ENCODE measurements at places on chromosomes 3 and 15.
A peak's percentile ranks its signal among the peaks of the same experiment; 100 is the strongest.

DNA sequence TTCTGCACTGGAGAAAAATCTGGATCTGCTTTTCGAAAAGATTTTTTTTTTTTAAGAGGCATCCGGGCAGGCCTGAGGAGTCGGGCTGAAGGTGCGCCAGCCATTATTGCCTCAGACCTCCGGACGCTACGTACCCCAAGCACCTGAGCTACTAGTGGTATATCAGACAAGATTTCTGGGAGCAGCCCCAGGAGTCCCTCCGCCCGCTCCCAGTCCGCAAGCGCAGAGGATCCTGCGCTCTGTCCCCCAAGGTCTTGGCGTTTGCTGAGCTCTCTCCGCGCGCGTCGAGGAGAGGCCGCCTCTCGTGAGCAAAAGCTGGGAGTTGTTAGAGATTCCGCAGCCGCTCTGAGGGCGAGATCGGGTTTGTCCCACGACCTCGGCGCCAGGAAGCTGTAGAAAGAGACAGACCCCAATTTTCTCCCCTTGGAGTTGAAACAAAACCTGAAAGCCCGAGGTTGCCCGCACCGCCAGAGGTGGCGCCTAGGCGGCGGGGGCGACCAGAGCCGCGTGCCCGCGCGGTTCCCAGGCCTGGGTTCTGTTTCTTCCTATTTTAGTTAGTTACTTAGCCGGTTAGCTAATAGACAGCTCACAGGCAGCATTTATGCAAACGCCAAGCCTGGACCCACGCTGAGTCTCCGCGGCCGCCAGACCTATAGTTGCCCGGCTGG lies 72.5 kb upstream of the POLG start:
- no peak for DNase-seq

GRCh38 chr3:56086355-56086754 lies 381.9 kb downstream of the ERC2 start:
- no peak for DNase-seq

DNA sequence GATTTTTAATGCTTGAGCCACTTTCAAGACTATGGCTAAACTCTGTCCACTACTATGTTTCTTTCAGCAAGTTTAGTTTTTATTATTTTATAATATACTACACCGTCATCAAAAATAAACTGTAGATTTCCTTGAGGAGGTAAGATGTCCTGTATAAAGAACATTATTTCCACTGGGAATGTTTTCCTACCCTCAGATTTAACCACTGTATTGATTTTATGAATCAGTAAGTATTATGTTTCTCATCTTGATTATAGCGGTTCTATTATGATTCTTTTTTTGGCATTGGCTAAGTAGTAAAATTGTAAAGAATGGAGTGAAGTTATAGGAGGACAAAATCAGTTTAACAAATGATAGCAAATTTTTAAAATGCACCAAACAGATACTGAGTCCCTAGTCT lies 44.4 kb downstream of the ADAM10 start:
- no peak for DNase-seq

DNA sequence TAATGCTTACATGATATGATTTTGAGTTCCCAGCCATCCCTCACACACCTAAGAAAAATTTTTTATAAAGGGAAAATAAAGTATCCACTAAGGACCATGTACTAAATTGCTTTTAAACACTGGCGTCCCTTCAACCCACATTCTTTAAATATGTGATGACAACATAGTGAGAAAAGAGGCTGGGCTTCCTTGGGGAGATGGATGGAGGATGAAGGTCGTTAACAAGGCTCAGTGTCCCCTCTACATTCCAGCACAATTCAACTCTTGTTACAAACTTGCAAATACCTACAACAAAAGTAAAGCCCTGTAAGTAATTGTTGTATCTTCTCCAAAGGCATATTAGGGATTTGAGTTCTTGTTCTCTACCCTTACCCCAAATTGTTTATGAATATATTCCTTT lies 87.2 kb upstream of the SLC4A7 start:
- DNase-seq = no peak

GRCh38 chr3:107024551-107025026 lies 352.6 kb upstream of the CCDC54 start:
- DNase-seq = no peak

GRCh38 chr15:50260969-50261496 lies 4.5 kb downstream of the HDC start:
- DNase-seq = no peak

GRCh38 chr3:144989807-144990206 lies 1018.2 kb downstream of the DIPK2A start:
- DNase-seq = no peak

- DNase-seq = no peak
These were observed 30.2 kb upstream of the TLE3 start for GRCh38 chr15:70127770-70128413.

DNA sequence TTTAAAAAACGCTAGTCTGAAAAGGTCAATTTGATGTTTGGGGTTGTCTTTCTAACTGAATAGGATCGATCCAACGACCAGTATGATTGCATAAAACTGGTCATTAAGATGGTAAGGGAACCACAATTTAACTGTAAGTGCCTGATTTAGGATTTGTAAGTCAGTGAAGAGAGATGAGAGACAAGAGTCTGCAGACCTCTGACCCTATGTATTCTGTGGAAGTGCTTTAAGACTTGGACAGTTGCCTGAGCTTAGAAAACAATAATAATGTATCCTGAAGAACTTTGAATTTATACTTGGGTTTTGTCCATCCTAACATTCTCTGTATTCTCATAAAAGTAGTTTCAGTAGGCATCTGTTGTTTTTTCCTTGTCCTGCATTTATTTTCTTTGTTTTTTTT lies 221.4 kb upstream of the SUCLG2 start:
- no peak for DNase-seq

- peak; percentile 55 for DNase-seq
These were observed 99.2 kb upstream of the TRPM1 start for GRCh38 chr15:31200735-31201151.

DNA sequence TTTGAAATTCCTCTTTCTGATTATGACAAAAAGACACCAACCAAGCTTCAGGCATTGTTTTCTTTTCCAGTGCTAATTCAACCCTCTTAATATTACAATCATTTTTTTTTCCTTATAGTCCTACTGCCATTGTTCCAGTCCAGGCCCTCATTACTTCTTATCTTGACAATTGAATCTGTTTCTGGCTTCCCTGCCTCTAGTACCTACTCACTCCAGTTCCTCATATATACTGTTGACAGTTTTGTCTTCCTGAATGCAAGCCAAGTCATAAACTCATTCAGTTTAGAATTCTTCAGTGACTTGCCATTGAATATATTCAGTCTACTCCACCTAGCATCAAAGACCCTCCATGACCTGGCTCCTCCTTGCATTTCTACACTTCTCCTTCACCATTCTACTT lies 507.4 kb downstream of the FGF12 start:
- no peak for DNase-seq

DNA sequence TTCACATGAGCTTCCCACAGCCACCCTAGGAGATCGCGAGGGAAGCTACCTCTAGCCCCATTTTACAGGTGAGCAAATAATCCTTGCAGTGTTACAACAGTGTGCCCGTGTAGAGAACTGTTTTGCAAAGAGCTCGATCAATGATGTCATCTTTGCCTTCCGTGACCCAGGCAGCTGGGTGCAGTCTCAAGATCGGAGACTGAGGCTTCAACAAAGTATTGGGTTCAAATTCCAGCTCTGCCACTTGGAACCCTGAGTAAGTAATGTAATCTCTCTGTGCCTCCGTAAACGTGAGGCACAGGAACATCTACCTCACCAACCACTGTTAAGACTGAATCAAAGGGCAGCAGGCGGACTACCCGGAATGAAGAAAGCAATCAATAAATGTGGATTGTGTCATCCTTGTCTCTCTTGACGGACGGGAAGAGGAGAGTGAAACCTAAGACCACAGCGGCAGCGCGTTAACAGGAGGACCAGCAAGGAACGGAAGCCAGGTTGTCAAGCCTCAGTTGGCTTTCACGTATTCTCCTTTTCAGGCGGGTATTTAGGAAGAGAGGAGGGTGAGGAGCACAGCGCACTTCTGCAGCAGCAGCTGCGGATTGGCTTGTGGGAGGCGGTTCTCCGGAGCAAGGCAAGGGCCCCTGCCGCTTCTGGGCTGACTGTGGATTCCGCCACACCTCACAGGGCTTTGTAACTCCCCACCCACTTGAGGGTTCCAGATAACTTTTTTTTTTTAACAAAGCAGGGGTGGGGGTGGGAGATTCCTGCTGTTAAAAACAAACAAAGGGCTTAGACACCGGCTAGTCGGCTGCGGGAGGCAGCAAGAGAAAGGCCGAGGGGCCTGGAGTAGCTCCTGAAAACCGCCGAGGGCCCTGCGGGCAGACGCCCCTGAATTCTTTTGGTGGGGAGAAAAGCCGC lies 1.5 kb upstream of the SMAD3 start:
- no peak for DNase-seq

- no peak for DNase-seq
These were observed 142.0 kb upstream of the TMC3 start for GRCh38 chr15:81516012-81516411.

DNA sequence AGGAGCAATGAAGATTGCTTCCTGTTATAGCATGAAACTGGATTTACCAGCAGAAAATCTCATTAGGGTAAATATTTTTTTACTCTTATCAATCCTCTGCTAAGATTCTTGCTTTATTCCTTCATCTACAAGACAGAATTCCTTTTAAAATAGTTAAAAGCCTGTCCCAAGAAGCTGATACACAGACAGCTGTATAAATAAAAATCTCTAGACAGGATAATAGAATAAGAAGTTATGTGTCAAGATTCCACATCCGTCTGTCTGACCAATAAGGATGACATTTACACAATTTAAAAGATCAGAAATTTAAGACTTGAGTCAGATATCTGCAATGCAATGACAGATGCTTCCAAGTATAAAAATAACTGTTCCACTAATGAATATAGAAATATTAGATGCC lies 57.6 kb downstream of the SSR3 start:
- no peak for DNase-seq

GRCh38 chr3:59339818-59340217 lies 290.0 kb upstream of the CFAP20DC start:
- DNase-seq = no peak

DNA sequence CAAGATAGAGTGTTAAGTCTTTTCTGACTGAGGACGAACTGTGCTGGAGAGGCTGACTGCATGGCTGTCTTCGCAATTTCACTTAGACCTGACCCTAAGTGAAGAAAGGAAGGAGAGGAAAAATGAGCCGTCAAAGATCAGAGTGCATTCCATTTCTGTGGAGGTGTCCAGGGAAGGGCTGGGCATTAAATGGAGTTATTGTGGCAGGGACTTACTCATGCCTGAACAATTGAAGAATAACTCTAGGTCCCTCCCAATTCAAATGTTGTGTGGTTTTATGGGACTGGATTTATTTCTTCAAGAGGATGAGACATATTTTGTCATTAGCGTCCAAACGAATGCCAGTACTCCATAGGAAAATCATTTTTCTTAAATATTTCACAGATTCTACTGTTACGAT lies 187.3 kb upstream of the CFAP20DC start:
- no peak for DNase-seq

GRCh38 chr3:180808823-180809575 lies 103.5 kb upstream of the FXR1 start:
- no peak for DNase-seq

- DNase-seq = no peak
These were observed 175.1 kb upstream of the CTNNB1 start for GRCh38 chr3:41024031-41024836.

DNA sequence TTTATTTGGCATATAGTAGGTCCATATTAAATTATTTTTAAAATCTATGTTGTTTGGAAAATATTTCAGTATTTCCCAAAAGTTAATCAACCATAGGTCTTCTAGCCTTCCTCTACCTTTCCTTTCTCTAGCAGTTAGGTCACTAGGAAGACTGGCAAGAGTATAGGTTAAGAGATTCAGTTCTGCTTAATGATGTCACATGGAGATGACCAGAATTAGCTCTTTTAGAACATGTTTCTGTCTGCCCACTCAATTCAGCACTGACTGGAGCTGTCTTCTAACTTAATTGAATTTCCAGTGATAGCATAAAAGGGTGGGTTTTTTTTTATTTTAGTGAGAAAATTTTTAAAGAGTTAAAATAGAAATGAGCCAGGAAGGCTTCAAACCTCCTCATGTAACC lies 23.8 kb upstream of the ZBED2 start:
- no peak for DNase-seq

DNA sequence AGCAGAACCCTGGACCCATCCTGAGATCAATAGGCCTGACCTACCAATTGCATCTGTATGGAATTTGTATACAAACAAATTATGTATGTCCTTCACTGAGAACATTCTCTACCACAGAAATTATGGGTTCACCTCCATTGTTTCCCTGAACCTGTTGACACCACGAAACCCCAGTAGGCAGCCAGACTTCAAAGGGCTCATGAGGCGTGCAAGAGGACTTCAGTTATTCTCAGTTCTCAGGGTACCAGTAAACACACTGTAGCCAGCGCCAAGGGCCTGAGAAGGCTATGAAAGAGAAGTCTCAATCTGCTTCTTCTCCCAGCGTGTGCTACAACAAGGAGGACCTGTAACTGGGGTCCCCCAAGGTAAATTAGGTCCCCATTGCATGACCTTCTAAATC lies 254.9 kb upstream of the GOLGA6L4 start:
- no peak for DNase-seq

- DNase-seq = no peak
These were observed 241.0 kb downstream of the NSUN3 start for GRCh38 chr3:94303897-94304296.

GRCh38 chr3:43015572-43015971 lies 36.5 kb downstream of the GASK1A start:
- DNase-seq = no peak

GRCh38 chr15:56243163-56244037 lies at the start of gene RFX7:
TSS of gene RFX7 (minus strand) at chr15:56243879. CDS start at chr15:56243285, 594 bp downstream.
- peak; percentile 94 for DNase-seq

- peak; percentile 68 for DNase-seq
These were observed 95.9 kb upstream of the ATP11B start for GRCh38 chr3:182697345-182697919.

- DNase-seq = no peak
These were observed 670.6 kb downstream of the PLOD2 start for GRCh38 chr3:145490088-145491048.

GRCh38 chr3:97927704-97928103 lies 44.5 kb downstream of the RIOX2 start:
- no peak for DNase-seq

DNA sequence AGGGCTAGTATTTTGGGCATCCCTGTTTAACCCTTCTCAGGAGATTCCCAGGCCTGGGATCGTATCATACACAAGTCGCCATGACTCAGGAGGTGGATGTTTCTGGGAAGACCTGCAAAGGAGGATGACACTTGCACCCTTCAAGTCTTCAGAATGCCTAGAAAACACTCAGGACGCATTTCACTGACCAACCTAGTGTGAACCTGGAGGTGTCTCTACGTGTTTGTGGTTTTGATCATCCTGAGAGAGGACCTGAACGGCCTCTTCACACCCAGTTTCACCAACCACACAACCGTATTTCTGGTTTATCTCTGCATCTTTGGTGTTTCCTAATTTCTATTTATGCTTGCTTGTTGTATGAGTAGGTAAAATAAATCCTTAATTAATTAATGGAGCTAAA lies 2.8 kb upstream of the CLDND1 start:
- DNase-seq = no peak

GRCh38 chr3:112894258-112894657 lies 47.6 kb upstream of the CD200R1L start:
- DNase-seq = no peak
